ENCODE measurements at places on chromosomes 12 and 14.

DNA sequence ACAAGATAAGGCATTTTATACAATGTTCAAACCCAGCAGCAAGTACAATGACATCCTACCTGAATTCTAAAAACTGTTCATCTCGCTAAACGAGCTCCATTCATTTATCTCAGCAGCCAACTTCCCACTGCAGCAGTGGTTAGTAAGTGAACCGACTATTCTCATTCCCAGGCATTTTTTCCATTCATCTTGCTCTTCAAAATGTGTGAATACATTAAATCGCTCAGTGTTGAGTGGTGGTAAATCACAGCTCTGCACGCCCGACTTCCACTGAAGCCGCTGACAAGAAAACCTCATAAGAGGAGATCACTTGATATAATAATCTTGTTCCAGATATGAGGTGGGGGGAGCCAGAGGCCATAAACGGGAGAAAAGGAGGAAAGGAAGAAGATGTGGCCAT, 746.2 kb upstream of the USP15 start:
- DNase-seq: no peak

DNA sequence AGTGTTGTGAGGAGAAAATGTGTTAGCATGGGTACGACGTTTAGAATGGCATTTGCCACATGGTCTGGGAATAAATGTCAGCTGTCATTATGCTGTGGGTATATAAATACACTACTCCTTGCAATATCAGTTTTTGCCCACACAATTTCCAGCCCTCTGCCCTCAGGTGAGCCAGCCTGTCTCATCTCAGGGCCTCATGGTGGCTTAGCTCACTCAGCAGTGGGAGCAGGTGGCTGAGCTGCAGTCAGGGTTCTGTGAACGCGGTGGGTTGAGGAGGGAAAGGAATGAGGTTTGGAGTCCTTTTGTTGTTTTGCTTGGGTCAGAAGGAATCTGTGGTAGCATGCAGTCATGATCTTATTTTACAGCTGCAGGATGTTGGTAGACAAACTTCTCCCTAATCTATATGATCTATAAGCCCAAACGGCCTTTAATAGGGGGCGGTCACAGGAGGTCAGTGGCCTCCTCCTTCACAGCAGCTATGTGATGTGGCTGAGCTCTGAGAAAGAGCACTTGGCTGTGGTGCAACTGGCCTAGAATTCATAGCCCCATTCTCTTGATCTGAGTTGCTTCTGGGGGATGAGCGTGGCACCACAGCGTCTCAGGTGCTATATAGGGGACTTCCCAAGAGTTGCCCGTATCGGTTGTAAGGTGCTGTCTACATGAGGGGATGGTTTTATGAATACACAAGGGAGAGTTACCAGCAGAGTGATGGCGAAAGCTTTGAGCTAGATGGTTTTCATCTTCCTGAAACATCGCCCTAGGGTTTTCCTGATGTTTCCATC, 27.8 kb upstream of the KCNA5 start:
- DNase-seq: no peak

- no peak for DNase-seq
Observed at GRCh38 chr14:97057238-97058073, 260.3 kb downstream of the VRK1 start.

GRCh38 chr12:132955094-132956010, 754 bp downstream of the ZNF605 start:
- DNase-seq: peak; percentile 74

DNA sequence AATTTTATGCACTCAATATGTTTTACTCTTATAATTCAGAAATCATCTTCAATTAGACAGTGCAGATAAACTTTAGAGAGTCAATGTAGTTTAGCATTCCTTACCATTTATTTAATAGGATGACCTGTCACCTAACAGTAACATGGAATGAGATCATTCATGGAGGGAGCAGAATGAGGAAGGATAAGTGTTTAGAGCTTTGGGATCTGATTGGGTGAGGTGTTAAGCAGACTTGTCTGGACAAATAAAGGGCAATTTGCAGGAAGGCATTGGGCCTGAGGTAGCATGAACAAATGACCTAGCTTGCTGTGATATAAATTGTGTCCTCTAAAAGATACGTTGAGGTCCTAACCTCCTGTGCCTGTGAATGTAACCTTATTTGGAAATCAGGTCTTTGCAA, 187.4 kb downstream of the C12orf42 start:
- no peak for DNase-seq

DNA sequence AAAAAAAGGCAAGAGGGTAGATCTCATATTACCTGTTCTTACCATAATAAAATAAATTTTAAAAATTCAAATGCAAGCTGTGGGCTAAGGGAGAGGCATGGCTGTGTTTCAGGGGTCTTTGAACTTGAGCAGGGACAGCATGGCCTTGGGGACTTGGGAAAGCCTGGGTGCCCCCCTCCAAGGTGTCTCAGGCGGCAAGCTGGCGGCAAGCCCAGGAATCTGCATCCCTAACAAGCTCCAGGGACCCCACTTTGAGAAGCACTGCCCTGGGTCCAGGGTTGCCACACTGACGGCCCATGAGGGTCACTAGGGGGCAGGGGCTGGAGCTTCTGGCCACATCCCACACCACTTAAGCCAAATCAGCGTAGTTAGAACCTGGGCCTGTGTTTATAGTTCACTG, 193.8 kb downstream of the SLC15A4 start:
- DNase-seq: no peak

GRCh38 chr12:124651516-124652273, 84.3 kb upstream of the NCOR2 start:
- DNase-seq: peak; percentile 36

DNA sequence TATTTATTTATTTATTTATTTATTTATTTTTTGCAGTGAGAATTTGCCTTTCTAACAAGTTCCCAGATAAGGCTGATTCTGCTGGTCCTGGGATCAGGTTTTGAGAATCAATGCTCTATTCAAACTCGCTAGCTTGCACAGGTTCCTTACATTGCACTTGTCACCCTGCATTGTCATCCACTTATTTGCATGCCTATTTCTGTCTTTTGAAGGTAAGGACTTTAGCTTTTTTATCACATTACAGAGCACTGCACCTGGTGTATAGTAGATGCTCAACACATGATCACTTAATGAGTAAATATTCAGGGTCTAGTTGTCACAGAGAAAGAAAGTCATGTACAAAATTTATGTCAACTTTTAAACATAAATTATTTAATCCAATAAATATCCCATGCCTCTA, 219.7 kb upstream of the BTG1 start:
- no peak for DNase-seq

DNA sequence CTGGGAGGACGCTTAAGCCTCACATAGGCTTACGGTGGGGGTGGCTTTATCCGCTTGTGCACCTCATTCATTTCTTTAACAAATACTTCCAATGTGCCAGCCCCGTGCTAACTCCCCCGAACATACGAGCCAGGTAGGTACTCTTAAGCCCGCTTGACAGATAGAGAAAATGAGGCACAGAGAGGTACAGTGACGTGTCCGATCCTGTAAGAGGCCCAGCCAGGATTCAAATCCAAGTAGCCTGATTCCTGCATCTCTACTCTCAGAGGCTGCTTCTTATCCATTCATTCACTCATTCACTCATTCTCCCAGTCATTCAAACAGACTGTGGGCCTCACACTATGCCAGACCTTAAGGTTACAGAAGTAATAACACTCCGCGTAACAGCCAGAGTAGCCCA, 477 bp downstream of the OAS3 start:
- no peak for DNase-seq

GRCh38 chr14:25803386-25804018, 753.6 kb upstream of the STXBP6 start:
- DNase-seq: no peak

DNA sequence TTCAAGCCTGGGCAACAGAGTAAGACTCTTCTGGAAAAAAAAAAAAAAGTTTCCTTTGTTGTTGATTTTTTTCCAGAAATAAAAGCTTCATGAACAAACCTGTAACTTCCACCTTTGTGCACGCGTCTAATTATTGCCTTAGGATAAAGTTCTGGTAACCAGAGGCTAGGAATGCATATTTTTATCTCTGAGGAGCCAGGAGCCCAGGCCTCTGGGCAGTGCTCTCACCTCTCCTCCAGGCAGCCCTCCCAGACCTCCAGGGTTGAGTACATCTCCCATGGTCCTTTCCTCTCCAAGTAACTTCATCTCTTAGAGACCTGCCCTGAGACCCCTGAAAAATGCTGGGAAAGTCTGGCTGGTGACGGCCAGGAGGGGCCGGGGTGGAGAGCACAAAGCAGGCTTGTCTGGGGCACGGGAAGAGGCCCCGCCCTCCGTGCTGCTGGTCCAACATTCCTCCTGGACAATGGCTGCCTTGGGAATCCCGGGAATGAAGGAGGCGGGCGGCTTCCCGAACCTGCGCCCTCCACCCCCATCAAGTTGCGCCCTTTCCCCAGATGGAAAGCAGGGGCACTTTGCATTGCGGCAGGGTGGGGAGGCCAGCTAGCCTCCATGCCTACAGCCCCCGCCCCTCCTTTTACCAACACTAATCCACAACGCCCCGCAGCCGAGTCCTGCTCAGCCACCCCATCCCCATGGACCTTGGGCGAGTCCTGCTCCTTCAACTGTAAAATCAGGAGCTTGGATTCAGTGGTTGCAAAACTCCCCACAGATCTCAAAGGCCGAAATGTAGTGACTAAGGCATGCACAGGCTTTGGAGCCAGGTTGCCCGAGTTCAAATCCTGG, 7.3 kb upstream of the FIGNL2 start:
- DNase-seq: peak; percentile 56

DNA sequence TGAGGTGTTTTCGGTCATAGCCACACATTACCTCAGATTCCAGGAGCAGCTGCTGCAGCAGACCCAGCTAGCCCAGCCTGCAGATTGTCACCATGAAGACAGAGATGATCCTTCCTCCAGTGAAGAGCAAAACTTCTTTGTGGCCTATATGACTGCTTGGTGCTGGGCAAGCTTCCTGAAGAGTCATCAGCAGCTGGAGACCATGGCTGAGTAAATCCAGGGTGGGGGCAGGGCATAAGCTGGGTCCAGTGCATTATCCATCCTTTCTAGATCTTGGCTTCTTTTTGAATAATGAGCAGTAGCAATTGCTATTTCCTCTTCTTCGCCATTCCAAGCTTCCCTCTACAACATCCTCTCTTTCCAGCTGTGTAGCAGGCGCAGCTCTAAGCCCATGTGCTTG, 373.1 kb upstream of the DDHD1 start:
- peak; percentile 42 for DNase-seq

GRCh38 chr14:88164906-88165534, 158.0 kb downstream of the KCNK10 start:
- DNase-seq: peak; percentile 36

- no peak for DNase-seq
Observed at GRCh38 chr14:21107283-21107800, 6.5 kb downstream of the TMEM253 start.

GRCh38 chr14:100159094-100159864, at the start of gene DEGS2:
Gene DEGS2, minus strand, starts transcription at chr14:100159645. Its CDS starts 58 bp downstream, at chr14:100159587.
- no peak for DNase-seq

GRCh38 chr12:46468813-46469212, 96.2 kb upstream of the SLC38A2 start:
- DNase-seq: no peak

DNA sequence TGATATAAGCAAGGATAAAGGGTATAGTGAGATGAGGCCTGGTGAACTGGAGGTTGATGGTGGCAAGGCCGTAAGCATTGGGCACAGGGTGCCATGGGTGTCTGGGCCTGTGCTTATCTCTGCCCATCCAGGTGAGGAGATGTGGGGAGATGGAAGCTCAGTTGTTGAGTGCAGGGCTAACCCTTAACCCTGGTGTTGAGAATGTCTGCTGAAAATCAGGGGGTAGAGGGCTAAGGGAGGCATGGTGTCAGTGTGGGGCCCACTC, 86.1 kb downstream of the SYNE2 start:
- no peak for DNase-seq

DNA sequence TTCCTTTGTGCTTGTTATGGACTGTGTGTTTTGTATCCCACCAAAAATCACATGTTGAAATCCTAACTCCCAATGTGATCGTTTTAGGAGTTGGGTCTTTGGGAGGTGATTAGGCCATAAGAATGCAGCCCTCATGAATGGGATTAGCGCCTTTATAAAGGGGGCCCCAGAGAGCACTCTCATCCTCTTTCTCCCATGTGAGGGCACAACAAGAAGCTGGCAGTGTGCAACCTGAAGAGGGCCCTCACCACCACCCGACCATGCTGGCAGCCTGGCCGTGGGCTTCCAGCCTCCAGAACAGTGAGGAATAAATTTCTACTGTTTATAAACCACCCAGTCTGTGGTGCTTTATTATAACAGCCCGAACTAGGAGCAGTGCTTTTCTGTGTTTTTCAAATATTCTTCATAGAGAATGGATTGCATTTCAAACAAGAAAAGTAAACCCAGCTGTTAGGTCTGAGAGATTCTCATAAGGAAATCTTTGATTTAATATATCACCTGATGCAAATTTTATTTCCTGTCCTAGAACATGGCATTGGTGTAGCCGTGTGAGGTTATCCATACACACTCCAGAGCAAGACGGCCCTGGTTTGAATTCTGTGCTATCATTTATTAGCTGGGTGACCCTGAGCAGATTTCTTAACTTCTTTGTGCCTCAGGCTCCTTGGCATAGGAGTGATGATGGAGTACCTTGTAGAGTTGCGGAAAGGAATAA, 27.8 kb downstream of the HSPB8 start:
- DNase-seq: no peak

All from fibroblast of skin of scalp (primary cell).